ENCODE measurements at places on chromosomes 13 and 19. TPM values are rescaled to one million over a fixed set of nuclear protein-coding genes. Genes with fewer than 3 reads are reported as not detected.

Gene SULT2A1
- total RNA-seq: not detected

Gene LGALS16
- total RNA-seq: not detected

Gene MBNL2
- total RNA-seq: 23.3 TPM

Gene FUZ
- total RNA-seq: 14.2 TPM

Gene RGCC
- total RNA-seq: 197 TPM

Gene SHC2
- total RNA-seq: 2.3 TPM

Gene BRSK1
- total RNA-seq: 5.0 TPM

Gene PPP1R13L
- total RNA-seq: 13.9 TPM

Measured in naive thymus-derived CD4-positive, alpha-beta T cell (primary cell).